ENCODE measurements at places on chromosomes 7 and 10.
A peak's percentile ranks its signal among the peaks of the same experiment; 100 is the strongest.

GRCh38 chr10:97849687-97850402, at the start of gene GOLGA7B:
GOLGA7B (plus strand) TSS chr10:97849843; CDS start chr10:97850304, 461 bp downstream.
- DNase-seq: peak; percentile 23

GRCh38 chr7:128135515-128136214, 104.4 kb upstream of the LRRC4 start:
- peak; percentile 61 for DNase-seq

- DNase-seq: no peak
These were observed 35.9 kb upstream of the PRKCQ start for GRCh38 chr10:6615971-6616370.

- no peak for DNase-seq
These were observed 87.7 kb downstream of the PRKG1 start for GRCh38 chr10:51162002-51162401.

DNA sequence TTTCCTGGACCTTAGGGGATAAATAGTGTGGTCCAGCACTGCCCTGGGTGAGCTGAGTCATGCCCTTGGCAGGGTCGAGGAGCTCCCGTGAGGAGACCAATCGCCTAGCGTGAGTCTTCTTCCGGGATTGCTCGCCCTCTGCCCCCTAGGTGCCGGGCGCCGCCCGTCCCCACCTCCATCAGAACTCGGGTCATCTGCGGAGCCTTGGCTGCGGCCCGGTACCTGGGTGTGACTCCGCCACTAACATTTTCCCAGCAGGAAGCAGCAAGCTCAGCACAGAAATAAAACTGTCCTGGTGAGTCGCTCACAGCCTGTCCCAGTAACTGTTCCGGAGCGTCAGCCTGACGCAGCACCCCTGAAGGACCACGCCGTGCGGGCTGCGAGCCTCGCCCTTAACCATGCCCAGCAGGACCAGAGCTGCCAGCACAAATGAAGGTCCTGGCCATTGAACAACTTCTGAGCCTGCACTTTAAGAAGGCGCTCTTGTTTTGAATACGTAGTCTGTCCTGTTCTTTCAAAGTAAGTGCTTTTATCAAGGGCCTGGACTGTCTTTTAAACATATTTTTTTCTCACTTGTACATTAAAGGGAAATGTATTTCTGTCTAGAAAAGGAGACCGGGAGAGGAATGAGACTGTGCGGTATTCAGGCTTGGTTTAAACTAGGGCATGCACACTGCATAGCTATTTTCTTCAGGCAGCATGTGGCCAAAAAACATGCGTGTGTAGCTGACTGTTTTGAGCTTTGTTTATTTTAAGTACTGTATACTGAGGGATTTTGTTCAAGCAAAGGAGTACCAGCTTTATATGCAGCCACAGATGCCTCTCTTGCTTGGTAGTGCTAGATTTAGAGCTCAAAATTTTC, 136.7 kb downstream of the HECW1 start:
- DNase-seq: no peak

GRCh38 chr10:61941202-61941681, 39.7 kb downstream of the ARID5B start:
- no peak for DNase-seq

GRCh38 chr10:106680061-106680460, 484.4 kb downstream of the SORCS1 start:
- no peak for DNase-seq

DNA sequence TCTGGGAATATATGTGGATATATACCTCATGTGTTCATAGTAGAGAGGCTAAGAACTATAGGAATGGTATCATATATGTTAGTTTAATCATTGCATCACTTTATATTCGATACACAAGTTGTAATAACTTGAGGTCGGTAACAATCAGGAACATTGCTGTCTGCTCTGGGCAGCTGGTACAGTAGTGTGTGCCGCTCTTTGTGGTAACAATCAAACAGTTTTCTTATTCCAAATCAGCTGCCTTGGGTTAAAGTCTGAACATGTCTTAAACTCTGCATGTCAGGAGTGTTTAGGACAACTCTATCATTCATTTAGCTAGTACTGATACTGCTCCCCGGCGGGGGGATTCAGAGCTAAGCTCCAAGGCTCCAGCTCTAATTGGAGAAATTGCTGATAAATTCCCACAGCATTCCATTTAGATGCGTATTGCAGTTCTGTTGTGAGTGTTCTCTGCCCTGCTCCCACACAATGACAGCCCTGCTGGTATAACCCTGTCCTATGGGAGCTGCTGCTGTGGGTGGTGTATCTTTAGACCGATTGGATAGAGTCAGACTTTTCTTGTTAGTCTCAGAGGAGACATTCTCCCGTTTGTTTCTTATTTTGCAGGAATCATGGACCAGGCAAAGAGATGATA, 707.5 kb upstream of the FZD8 start:
- no peak for DNase-seq

GRCh38 chr7:22979861-22980260, 34.1 kb downstream of the HYCC1 start:
- DNase-seq: no peak

- no peak for DNase-seq
These were observed 62.4 kb downstream of the THNSL1 start for GRCh38 chr10:25078658-25079431.

- DNase-seq: no peak
These were observed 635.4 kb downstream of the CALN1 start for GRCh38 chr7:71776726-71777125.

- DNase-seq: no peak
These were observed 135.9 kb downstream of the ZNF92 start for GRCh38 chr7:65509368-65510186.

Data from activated CD8-positive, alpha-beta memory T cell treated with anti-CD3 and anti-CD28 coated beads for 48 hours (primary cell).